GM23248 (cell line): ENCODE measurements at places on chromosomes 16 and 17. TPM values are rescaled to one million over a fixed set of nuclear protein-coding genes. Genes with fewer than 3 reads are reported as not detected.

Gene KRTAP4-7
- not detected in 2 replicates for total RNA-seq

Gene RNF222
- total RNA-seq: not detected in 2 replicates

DNA sequence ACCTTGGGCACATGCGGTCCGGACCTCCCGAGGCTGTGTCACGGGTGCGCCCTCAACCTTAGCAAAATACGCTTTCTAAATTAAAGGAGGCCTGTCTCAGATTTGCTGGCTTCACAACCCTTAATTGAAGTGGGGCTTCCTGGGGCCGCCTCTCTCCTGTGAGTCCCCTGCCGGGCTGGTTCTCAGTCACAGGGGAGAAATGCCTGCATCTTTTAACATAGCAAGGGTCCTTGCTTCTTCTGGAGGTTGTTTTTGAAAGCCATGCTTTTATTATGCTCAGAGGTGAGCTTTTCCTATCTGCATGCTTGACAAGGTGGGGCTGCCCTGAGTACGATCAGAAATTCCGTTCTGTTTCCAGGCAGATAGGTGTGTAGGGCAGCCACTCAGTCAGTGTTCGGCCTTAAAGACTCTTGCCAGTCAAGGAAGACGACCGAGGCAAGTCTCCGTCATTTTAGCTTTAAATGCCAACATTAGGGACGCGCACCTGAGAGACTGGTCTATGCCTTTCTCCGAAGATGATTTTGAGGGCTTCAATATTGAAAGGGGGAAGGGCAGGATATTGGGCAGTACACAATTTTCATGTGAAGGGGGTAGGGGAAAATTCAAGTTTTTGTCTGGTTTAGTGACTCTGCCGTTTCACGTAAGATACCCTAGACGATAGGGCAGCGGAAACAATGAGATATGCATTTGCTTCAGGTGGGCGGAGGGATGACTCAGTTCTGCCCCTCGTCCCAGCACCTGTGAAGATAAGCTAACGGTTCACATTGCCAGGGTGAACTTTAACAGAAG, 5.5 kb upstream of the SLC7A5 start:
- no peak overlapping the region for H3K27ac ChIP-seq
- H3K4me1 ChIP-seq: peaks cover 8% of the 10 kb centered on the region; the same call in 1 of the 2 replicates
- no peaks in the 10 kb centered on the region; the same call in 1 of the 2 replicates for H3K27me3 ChIP-seq
- no peak for DNase-seq

DNA sequence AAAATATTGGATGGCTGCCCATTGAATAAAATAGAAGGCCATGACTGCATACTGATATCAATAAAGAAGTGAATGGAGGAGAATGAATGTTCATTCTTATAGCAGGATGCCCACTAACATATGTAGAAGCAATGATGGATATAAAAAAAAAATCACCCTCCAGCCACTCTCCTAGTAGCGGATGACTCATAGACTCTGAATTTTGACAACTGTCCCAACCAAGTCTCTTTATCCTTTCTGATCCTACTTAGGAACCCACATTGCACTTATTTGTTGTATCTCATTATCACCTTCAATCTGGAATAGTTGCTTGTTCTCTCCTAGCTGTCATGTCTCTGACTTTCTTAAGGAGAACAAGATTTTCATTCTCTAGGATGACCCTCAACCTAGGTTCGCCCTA, 429.9 kb downstream of the HS3ST3B1 start:
- no peaks in the 10 kb centered on the region for H3K27me3 ChIP-seq
- no peaks in the 10 kb centered on the region for H3K4me1 ChIP-seq
- no peak overlapping the region for H3K4me3 ChIP-seq
- DNase-seq: no peak

GRCh38 chr16:5549802-5550201, 452.2 kb upstream of the EEF2KMT start:
- H3K4me3 ChIP-seq: no peak overlapping the region
- H3K27ac ChIP-seq: no peak overlapping the region
- no peak for DNase-seq
- no peaks in the 10 kb centered on the region for H3K27me3 ChIP-seq
- H3K4me1 ChIP-seq: no peaks in the 10 kb centered on the region
